ENCODE measurements at places on chromosomes 4 and X. TPM values are rescaled to one million over a fixed set of nuclear protein-coding genes. Genes with fewer than 3 reads are reported as not detected.

CD40LG gene
- total RNA-seq = not detected

KCND1 gene
- total RNA-seq = 7.2 TPM

- H3K27me3 ChIP-seq = no peaks in the 10 kb centered on the region
- H3K27ac ChIP-seq = no peak overlapping the region
- no peak overlapping the region for H3K4me3 ChIP-seq
- H3K36me3 ChIP-seq = no peaks in the 10 kb centered on the region
- no peaks in the 10 kb centered on the region for H3K4me1 ChIP-seq
These were observed 84.8 kb downstream of the PDE5A start for GRCh38 chr4:119543779-119544178.

GAGE12F gene
- total RNA-seq = not detected
